ENCODE measurements at places on chromosomes 11 and 22. TPM values are rescaled to one million over a fixed set of nuclear protein-coding genes. Genes with fewer than 3 reads are reported as not detected.
A peak's percentile ranks its signal among the peaks of the same experiment; 100 is the strongest.

The NUMA1 gene
- total RNA-seq, result 145 TPM

The FBLN1 gene
- total RNA-seq, result 248 TPM

GRCh38 chr22:31106001-31106571 lies 1.3 kb downstream of the SELENOM start:
- peak; percentile 47 for DNase-seq

DNA sequence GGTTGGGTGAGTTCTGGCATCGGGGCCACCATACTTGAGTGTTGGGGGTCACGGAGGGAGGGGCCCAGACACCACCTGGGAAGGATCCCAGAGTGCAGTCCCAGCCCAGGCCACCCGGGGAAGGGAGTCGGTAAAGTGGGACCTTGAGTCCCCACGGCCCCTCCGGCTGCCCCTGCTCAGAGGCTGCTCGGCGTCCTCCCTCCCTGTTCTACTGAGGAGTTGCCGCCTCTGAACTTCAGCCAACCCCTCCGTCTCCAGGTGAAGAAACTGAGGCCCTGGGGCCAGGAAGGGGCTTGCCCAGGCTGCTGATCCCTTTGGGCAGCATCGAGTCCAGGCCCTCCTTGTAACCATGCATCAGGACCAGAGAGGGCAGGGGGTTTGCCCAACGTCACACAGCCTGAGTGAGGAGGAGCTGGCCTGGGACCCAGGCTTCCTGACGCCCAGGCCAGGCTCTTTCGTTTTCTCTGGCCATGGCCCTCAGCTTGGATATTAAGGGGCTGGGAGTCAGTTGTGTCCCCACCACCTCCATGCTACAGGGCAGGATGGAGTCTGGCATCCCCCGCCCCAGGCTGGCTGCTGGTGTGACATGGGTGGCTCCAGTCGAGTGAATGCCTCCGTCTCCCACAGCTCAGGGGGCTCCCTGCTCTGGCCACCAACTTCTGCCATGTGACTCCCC lies 1.3 kb downstream of the PARVG start:
- DNase-seq, result no peak

DNA sequence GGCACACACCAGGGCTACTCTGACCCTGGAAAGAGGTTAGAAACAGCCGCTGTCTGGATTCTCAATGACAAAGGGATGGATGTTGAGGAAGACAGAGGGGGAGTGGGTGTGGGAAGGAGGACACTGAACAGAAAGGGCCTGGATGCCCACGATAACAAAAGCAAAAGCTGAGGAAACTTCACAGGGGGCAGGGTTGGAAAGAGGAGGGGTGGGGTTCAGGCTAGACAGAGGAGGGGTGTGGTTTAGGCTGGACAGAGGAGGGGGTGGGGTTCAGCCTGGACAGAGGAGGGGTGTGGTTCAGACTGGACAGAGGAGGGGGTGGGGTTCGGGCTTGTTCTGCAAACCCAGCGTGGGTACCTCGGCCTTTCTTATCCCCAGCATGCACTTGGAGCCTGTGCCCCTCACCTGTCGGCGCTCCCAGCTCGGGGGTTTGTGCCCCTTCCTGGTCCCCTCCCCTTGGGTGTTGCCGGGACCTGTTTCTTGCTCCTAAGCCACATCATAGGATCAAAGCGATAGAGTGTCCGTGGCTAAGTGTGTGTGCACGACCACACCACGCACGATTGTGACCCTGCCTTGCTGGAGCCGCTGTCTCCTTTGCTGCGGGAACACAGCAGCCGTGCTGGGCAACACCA lies 75.6 kb downstream of the BRD1 start:
- DNase-seq, result no peak

DNA sequence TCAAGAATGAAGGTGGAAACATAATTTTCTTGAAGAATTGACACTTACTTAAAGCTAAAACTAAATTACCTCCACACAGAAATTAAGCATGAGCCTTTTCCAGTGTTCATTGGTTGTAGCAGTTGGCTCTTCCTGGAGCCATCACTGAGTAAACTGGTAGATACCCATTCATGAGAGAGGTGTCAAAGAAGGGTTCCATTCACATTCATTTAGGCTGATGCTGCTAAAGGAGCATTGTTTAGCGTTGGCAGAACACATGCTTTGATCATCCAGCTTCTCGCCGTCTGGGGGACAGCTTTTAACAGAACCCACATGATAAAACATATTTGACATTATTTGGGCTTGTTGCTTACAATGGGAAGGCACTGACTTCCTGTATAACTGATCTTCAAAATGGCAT lies 71.6 kb downstream of the TNRC6B start:
- DNase-seq, result no peak

GRCh38 chr11:40269865-40270264 lies 1189.6 kb downstream of the LRRC4C start:
- no peak for DNase-seq

GRCh38 chr11:103808252-103808651 lies 228.2 kb upstream of the DDI1 start:
- no peak for DNase-seq

- DNase-seq, result no peak
Observed at GRCh38 chr22:42929838-42930155, 72.7 kb upstream of the ARFGAP3 start.
